ENCODE measurements at places on chromosomes 3 and 15.

GRCh38 chr3:13110678-13111116, 37.5 kb upstream of the IQSEC1 start:
- DNase-seq, result peak; percentile 34
- no peaks in the 10 kb centered on the region for H3K36me3 ChIP-seq
- H3K4me1 ChIP-seq, result peaks cover 7% of the 10 kb centered on the region
- no peak overlapping the region for H3K27ac ChIP-seq

DNA sequence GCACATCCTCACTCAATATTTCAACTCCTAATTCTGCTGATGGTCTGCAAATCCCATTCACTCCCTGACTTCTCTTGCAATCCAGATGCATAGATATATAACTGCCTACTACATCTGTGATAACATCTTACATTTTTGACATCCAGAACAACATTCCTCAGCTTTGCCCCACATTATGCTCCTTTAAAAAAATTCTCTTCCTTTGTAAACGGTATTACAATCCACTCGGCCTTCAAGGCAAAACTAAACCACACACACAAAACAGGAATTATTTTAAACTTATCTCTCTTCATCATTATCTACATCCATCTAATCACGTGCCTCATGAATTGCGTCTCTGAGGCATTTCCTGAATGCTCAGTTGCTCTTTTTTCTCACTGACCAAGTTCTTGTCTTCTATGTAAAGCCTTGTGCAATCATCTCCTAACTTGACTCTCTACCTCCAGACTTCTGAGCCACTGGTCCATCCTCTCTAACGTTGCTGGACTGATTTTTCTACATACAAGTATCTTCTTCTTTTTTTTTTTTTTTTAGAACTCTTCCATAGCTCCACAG, 117.0 kb downstream of the SATB1 start:
- no peaks in the 10 kb centered on the region for H3K4me1 ChIP-seq
- no peaks in the 10 kb centered on the region for H3K36me3 ChIP-seq
- DNase-seq, result no peak
- H3K4me3 ChIP-seq, result no peak overlapping the region
- H3K27me3 ChIP-seq, result no peaks in the 10 kb centered on the region

GRCh38 chr3:39671116-39671515, 138.3 kb upstream of the MYRIP start:
- no peaks in the 10 kb centered on the region for H3K36me3 ChIP-seq
- peaks cover 4% of the 10 kb centered on the region for H3K27me3 ChIP-seq
- no peak overlapping the region for H3K27ac ChIP-seq
- no peak overlapping the region for H3K4me3 ChIP-seq
- no peak for DNase-seq

- H3K27me3 ChIP-seq, result peaks cover 28% of the 10 kb centered on the region
- DNase-seq, result no peak
- H3K4me3 ChIP-seq, result no peak overlapping the region
Measured at GRCh38 chr3:193779933-193780332, 186.9 kb downstream of the OPA1 start.

GRCh38 chr15:97124790-97125189, 794.3 kb downstream of the NR2F2 start:
- H3K27me3 ChIP-seq, result no peaks in the 10 kb centered on the region
- no peaks in the 10 kb centered on the region for H3K36me3 ChIP-seq
- DNase-seq, result no peak
- no peak overlapping the region for H3K27ac ChIP-seq
- H3K4me1 ChIP-seq, result no peaks in the 10 kb centered on the region

GRCh38 chr15:74611834-74612233, 3.8 kb upstream of the CLK3 start:
- DNase-seq, result no peak
- H3K4me3 ChIP-seq, result no peak overlapping the region
- no peaks in the 10 kb centered on the region for H3K36me3 ChIP-seq
- no peak overlapping the region for H3K27ac ChIP-seq
- H3K27me3 ChIP-seq, result no peaks in the 10 kb centered on the region
- H3K4me1 ChIP-seq, result peaks cover 5% of the 10 kb centered on the region

DNA sequence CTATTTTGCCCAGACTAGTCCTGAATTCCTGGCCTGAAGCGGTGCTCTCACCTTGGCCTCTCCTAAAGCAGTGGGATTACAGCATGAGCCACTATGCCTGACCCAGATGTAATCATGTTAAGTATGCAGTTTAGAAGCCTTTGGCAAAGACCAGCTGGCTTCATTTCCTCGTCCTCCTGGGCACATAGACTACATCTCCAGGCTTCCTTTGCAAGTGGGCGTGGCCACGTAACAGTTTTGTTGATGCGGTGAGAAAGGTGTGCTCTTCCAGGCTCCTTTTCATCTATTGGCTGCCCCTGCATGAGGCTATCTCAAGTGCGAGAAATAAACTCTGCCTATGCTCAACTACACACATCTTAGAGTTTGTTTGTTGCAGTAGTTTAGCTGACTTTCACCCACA, 13.0 kb downstream of the SV2B start:
- H3K4me3 ChIP-seq, result no peak overlapping the region
- no peak overlapping the region for H3K27ac ChIP-seq
- no peak for DNase-seq
- H3K27me3 ChIP-seq, result peaks cover 17% of the 10 kb centered on the region

- no peaks in the 10 kb centered on the region for H3K36me3 ChIP-seq
- H3K27ac ChIP-seq, result no peak overlapping the region
- DNase-seq, result no peak
- peaks cover 4% of the 10 kb centered on the region for H3K4me1 ChIP-seq
- peaks cover 11% of the 10 kb centered on the region for H3K27me3 ChIP-seq
Measured at GRCh38 chr3:46116996-46117395, 89.7 kb upstream of the XCR1 start.

DNA sequence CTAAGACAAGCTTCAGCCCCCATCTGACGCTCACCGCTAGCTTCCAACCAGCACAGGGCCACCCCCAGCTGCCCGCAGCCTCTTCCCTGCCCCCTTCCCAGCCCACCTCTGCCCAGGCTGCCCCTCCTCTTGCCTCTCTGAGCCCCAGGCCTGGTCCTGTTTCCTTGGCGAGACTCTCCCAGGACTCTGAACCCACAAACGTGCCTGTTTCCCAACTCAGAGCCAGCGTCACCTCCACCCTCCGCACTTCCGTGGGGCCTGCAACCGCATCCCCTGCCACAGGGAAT, 35.0 kb downstream of the ZXDC start:
- DNase-seq, result no peak
- H3K27me3 ChIP-seq, result no peaks in the 10 kb centered on the region

DNA sequence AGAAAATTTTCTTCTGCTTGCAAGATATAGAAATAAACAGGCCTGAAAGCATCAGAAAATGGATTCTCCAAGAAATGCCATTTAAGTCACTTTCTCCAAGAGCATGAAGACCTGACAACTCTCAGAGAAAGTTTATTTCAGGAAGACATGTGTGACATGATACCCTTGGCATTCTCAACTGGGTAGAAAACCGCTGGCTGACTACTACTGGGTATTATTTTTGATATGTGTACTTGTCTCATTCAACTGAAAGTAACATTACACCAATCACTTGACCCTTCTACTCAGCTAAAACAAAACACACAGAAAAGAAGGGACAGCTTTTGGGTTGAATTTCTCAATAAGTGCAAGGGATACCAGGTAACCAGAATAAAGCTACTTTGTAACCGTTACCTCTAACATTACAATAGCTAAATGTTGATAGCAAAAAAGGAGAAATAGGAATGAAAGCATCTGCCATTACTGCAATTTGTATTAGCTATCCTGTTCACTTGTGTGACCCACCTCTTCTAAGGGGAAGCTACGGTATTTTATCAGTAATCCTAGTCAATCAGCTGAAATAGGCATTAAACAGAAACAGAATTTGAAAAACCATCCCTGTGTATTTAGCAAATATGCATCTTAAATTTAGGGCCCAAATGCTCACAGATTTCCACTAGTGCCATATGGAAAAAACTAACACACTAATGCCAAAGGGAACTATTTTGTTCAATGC, 7.3 kb downstream of the TRA2B start:
- H3K36me3 ChIP-seq, result peaks cover 90% of the 10 kb centered on the region
- peak overlapping the region; percentile 67 for H3K4me3 ChIP-seq
- H3K27ac ChIP-seq, result peak overlapping the region; percentile 88
- H3K4me1 ChIP-seq, result peaks cover 87% of the 10 kb centered on the region

- DNase-seq, result no peak
- no peaks in the 10 kb centered on the region for H3K36me3 ChIP-seq
- no peaks in the 10 kb centered on the region for H3K27me3 ChIP-seq
- peak overlapping the region; percentile 88 for H3K27ac ChIP-seq
Measured at GRCh38 chr3:183637106-183637486, 1.7 kb downstream of the KLHL24 start.

DNA sequence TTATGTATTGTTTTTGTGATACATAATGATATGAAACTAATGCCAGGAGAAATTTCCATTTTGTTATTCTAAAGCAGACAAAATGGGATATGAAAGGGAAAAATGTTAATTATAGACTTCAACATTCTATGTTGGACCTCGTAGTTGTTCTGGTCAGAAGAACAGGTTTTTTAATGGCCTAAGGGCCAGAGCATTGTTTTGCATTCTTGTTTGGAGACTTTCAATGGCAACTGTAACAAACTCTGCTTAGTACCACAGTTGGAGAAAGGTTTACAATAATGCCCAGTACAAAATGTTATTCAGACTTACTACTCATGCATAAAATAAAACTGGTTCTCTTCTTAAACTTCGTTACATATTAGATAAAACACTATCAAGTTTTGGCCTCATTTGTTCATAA, 12.2 kb downstream of the PPARG start:
- no peak overlapping the region for H3K27ac ChIP-seq
- H3K27me3 ChIP-seq, result peaks cover 6% of the 10 kb centered on the region
- no peak overlapping the region for H3K4me3 ChIP-seq
- DNase-seq, result no peak
- no peaks in the 10 kb centered on the region for H3K36me3 ChIP-seq
- no peaks in the 10 kb centered on the region for H3K4me1 ChIP-seq

DNA sequence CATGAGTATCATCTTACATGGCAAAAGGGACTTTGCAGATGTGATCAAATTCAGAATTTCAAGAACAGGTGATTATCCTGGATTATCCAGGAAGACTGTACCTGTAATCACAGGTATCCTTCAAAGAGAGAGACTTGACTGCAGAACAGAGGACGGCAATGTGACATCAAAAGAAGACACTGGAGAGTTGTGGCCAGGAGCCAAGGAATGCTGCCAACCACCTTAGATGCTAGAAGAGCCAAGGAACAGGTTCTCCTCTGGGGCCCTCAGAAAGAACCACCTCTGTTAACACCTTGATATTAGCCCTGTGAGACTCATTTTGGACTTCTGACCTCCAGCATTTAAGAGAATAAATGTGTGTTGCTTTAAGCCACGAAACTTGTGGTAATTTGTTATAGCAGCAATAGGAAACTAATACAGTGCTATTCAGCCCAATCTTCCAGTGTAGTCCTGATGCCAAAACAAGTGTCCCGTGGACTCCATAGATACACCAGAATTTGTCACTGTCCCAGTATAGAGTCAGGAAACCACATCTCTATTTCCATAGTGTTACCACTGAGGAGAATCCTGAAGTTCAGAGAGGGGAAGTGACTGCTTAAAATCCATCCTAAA, 330.6 kb upstream of the TLE3 start:
- H3K27ac ChIP-seq, result no peak overlapping the region
- peaks cover 18% of the 10 kb centered on the region for H3K4me1 ChIP-seq
- H3K27me3 ChIP-seq, result no peaks in the 10 kb centered on the region
- no peak for DNase-seq
- H3K4me3 ChIP-seq, result no peak overlapping the region
- H3K36me3 ChIP-seq, result no peaks in the 10 kb centered on the region

DNA sequence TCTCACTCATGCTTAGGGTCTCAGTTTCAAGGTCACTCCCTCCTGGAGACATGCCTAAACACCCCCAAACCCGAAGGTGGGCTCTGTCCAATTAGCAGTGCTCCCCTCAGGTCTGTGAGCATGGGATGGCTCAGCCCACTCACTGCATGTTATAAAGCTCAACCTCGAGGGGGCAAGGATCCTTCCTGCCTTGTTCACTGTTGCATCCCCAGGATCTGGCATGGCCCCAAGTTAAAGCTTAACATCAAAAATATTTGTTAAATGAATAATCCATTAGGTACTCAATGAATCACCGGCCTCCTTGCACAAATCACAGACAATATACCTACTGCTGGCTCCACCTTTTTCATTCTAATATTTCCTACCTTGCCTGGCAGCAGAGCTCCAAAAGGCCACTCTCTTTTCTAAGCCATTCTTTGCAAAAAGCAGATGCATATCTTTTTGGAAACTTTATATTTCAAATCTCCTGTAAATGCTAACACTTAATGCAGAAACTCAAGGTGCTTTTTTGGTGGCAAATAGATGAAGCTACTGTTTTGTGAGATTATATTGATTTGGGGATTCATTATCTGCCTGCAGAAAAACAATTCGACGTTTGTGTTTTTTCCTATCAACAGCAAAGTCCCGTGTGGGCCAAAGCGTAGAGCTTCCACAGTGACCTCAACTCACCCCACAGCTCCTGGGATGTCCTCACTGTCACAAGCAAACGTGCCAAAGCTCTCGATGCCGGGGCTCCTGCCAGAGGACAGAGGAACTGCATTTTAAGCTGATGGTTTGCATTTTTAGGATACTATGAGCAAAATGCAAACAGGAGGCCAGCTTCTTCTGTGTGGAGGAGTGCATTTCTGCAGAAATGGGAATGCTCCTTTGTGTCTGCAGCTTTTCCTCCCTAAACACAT, 35.4 kb downstream of the PCOLCE2 start:
- H3K27me3 ChIP-seq, result peaks cover 2% of the 10 kb centered on the region
- peaks cover 3% of the 10 kb centered on the region for H3K4me1 ChIP-seq
- no peak overlapping the region for H3K4me3 ChIP-seq

DNA sequence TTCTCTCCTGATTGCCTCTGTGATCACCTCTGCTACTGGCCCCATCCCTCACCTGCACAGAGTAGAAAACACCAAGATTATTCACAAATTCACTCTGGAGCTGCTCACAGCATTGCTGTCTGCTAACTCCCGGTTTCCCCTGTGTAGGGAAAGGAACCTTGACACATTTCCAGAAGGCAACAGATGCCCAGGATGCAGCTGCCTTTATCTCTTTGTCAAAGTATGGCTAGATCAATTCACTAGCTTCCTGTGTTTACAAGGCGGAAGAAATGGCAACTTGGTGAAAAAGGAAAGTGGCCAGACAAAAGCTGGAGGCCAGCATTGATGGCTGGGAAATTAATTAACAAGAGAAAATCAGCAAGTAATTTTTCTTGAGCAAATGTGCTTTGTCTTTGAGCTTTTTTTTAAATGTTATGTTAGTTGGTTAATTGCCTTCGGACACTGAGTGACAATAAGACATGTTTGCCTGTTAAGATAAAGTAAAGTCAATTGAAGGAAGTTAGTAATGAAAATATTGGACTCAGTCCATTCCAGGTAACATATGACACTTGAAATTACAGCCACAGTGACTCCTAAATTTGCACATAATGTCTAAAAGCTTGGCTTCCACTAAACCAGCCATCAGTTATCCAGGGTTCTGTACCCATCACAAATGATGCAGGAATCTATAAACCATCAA, 394.6 kb upstream of the IL12A start:
- peaks cover 4% of the 10 kb centered on the region for H3K27me3 ChIP-seq
- H3K27ac ChIP-seq, result no peak overlapping the region
- H3K4me1 ChIP-seq, result no peaks in the 10 kb centered on the region
- no peaks in the 10 kb centered on the region for H3K36me3 ChIP-seq

GRCh38 chr15:93311620-93312019, 222.6 kb upstream of the RGMA start:
- no peaks in the 10 kb centered on the region for H3K36me3 ChIP-seq
- H3K4me3 ChIP-seq, result no peak overlapping the region
- no peaks in the 10 kb centered on the region for H3K4me1 ChIP-seq
- H3K27ac ChIP-seq, result no peak overlapping the region

Measured in activated CD4-positive, alpha-beta memory T cell treated with anti-CD3 and anti-CD28 coated beads for 36 hours (primary cell).